ENCODE measurements at places on chromosomes 7 and 10.

DNA sequence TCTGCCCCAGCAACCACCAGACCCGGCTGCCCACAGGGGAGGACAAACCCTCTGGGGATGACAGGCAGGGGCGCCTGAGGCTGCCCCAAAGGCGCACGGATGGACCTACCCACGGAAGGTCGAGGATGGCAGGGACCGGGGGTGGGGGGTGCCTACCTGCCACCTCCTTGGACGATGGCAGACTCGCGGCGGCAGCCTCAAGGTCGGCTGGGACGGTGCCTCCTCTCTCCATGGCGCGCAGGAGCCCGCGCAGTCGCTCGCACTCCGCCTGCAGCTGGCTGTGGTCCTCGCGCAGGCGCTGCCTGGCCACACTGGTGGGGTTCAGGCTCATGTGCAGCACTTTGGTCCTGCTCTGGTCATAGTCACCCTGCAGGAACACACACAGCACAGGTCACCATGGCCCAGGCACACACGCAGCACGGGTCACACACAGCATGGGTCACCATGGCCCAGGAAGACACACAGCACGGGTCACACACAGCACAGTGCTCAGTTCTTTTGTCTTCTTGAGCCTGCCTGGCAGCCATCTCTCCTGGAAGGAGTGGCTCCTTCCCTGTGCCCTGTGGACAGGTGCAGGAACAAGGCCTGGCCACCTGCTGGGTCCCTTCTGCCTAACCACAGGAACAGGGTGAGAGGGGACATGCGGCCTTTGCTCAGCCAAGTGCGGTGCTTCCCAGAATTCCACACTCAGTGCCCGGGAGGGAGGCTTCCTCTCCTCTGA lies 266.6 kb downstream of the ELFN1 start:
- DNase-seq, result no peak

DNA sequence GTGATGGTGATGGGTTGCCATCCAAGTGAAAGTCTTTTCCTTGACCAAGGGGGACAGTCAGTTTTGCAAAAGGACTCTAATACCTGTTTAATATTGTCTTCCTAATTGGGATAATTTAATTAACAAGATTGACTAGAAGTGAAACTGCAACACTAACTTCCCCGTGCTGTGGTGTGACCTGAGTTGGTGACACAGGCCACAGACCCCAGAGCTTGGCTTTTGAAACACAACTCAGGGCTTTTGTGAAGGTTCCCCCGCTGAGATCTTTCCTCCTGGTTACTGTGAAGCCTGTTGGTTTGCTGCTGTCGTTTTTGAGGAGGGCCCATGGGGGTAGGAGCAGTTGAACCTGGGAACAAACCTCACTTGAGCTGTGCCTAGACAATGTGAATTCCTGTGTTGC lies 6.9 kb downstream of the PPIF start:
- no peak for DNase-seq

GRCh38 chr7:79531116-79531515 lies 77.6 kb upstream of the MAGI2 start:
- DNase-seq, result no peak

DNA sequence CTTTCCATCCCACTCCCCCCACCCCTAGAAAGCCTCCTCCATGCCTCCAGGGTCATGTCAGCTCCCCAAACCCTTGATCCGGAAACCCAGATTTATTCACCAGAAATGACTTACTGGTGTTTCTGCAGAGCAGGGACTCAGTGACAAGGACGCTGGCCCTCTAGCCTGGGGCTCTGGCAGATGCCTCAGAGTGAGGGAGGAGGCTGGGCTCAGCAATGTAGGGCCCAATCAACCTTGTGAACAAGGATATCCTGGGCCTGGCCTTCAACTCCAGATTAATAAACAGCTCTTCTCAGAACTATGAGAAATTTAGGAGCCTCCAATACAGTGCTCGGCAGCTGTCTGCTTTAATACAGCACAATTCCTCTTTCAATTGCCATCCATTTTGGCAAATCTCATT lies at the start of gene MBL2:
Gene MBL2, minus strand, starts transcription at position 162 of the 400 bp plus-strand sequence. CDS start 1,149 bp downstream, outside the sequence.
- DNase-seq, result no peak

DNA sequence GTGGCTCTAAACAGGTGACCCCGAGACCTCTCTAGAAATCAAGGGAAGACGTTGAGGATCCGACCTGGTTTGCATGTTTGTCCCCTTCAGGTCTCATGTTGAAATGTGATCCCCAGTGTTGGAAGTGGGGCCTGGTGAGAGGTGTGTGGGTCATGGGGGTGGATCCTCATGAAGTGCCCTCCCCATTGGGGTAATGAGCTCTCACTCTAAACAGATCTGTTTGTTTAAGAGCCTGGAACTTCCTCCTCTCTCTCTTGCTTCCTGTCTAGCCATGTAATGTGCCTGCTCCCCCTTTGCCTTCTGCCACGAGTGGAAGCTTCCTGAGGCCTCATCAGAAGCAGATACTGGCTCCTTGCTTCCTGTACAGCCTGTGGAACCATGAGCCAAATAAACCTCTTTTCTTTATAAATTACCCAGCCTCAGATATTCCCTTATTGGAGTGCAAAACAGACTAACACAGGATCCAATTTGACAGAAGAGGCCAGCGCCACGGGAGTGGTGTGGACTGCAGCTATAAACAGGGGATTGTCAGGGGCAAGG lies 10.8 kb upstream of the POLM start:
- DNase-seq, result no peak

- no peak for DNase-seq
Observed at GRCh38 chr10:71372882-71373495, 23.7 kb upstream of the CDH23 start.

GRCh38 chr7:412313-412710 lies 107.3 kb downstream of the PDGFA start:
- DNase-seq, result no peak

DNA sequence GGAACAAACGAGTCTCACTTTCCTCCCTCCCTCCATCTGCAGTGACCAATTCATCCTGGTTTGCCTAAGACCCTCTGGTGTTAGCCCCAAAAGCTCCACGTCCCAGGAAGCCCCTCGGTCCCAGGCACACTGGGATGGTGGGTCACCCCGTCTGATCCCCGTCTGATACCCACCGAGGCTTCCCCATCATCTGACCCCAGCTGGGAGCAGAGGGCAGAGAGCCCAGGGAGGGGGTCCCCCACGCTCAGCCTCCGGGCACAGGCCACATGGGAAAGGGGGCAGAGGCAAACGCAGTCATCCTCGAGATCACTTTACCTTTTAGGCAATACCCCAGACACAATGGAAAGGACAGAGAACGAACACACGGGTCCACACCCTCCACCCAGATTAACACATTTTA lies 291.6 kb upstream of the PPP2R2D start:
- DNase-seq, result no peak

DNA sequence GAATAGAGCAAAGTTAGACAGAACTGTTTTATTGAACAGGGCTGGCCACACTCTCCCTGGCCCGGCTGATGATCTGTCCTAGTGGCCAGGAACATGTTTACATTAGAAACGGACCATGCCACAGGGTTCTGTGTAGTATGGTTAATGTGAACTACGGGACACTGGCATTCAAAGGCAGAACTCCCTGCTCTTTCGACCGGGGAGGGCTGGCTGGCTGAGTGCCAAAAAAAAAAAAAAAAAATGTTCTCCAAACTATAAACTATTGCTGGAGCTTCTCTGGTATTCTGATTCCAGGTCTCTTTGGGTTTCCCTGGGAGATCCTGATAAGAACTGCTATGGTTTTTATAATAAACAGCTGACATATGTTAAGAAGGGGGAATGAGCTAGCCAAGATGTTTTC lies 1262.6 kb upstream of the SORCS1 start:
- no peak for DNase-seq

GRCh38 chr10:52283174-52283573 lies 30.9 kb upstream of the DKK1 start:
- DNase-seq, result no peak

- DNase-seq, result no peak
Observed at GRCh38 chr10:114094795-114095194, 51.1 kb downstream of the ADRB1 start.
